IMR-90 (cell line): ENCODE measurements at places on chromosomes 13 and 19. TPM values are rescaled to one million over a fixed set of nuclear protein-coding genes. Genes with fewer than 3 reads are reported as not detected.

DNA sequence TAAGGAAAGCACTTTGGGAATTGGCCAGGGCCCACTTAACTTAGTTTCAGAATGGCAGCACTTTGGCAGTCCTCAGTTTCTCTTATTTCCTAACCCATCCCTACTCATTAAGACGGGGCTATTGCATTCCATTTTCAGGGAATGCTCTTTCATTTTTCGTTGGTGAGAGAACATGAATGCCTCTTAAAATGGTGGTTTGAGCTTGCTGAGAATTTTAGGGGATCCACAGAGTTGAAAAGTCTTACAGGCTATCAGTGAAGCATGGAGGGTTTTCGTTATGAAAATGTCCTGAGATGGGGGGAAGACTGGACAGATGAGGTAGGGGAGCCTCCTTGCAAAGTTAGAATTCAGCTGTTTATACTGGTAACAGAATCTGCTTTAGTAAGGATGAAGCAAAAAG, 71.4 kb downstream of the LRCH1 start:
- no peak for DNase-seq

GRCh38 chr19:379796-380195, 29.2 kb downstream of the C2CD4C start:
- DNase-seq = no peak

DNA sequence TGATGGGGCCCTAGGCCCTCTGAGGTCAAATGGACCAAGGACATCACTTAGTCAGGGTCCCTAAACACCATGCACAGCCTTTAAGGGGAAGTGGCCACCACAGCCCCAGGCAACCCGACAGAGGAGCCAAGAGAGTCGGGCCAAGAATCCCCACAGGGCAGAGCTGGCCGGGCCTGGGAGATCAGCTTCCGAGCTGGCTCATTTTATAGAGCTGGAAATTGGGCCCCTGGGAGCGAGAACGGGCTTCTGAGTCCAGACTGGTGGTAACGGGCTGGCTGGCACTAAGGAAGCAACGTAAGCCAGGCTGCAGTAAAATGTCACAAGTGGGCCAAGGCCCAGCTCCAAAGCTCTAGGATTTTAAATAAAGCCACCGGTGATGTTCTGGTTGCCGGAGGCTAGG, 51.1 kb downstream of the HSPH1 start:
- DNase-seq = no peak

- no peak for DNase-seq
These were observed 6.3 kb downstream of the ARHGAP45 start for GRCh38 chr19:1073063-1073955.

- DNase-seq = no peak
These were observed 2.8 kb downstream of the JSRP1 start for GRCh38 chr19:2253106-2254063.

DNA sequence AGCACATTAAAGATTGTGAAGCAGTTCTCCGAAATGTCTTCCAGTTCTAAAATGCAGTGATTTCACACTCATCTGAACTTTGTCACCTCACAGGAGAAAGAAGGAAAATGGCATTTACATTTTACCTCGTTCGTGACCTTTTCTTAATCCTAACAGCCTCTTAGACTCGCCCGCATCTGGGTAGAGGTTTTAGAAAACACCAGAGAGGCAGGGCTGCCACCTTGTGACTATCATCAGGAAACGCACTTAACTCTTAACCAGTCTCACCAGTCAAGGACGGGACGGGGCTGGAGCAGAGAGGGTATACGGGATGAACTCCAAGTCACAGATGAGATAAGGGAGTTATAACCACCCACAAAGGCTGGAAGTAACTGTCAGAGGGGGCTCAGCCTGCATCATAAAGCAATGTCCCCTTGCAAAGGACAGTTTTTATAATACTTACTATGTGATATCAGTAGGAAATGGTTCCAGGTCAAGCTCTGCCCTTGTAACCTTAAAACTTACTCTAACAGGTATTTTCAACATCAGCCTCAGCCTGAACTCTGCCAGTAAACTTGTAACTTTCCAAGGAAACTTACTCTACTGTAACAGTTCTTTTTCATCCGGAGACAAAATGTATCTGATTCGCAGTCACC, 8.6 kb upstream of the CEACAM6 start:
- peak; percentile 39 for DNase-seq

DNA sequence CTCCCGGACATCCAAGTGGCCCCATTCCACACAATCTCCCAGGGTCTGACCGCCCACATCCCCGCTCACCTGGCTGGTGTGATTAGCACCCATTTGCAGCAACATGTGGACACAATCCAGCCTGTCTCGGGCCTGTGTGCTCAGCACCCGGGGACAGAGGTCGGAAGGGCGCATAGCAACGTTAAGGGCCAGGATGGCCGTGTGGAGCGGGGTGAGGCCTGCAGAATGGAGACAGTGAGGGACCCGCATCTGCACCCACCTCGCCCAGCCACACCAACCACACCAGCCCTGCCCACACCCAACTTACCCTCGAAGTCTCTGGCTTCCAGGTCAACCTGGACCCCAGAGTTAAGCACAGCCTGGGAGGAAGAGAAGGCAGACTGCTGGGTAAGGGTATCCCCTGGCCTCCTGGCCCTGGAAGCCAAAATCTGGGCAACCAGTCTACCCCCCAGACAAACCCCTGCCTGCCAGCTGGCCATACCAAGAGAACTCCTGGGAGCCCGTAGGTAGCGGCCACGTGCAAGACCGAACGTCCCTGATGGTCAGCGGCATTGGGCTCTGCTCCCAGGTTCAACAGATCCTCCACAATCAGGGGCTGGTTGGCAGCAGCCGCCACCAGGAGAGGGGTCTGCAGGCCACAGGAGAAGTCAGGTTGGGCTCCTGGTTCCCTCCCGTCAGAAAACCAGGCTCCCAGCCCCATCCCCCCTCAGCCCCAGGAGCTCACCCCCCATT, 4.3 kb downstream of the NFKBID start:
- DNase-seq = no peak

Gene APOC1
- not detected in 2 replicates for total RNA-seq

Gene CCDC8
- 10.2 and 10.3 TPM in 2 replicates for total RNA-seq

Gene SLC17A7
- not detected in 2 replicates for total RNA-seq

Gene NANOS3
- not detected in 2 replicates for total RNA-seq

Gene CEACAM1
- not detected in 2 replicates for total RNA-seq

Gene FFAR1
- not detected in 2 replicates for total RNA-seq

Gene ZNF253
- total RNA-seq = 3.4 and 3.6 TPM in 2 replicates
